Heart left ventricle (tissue), 16 donors: ENCODE measurements at places on chromosomes 16 and 17. TPM values are rescaled to one million over a fixed set of nuclear protein-coding genes. Genes with fewer than 3 reads are reported as not detected.
A peak's percentile ranks its signal among the peaks of the same experiment; 100 is the strongest.

DNA sequence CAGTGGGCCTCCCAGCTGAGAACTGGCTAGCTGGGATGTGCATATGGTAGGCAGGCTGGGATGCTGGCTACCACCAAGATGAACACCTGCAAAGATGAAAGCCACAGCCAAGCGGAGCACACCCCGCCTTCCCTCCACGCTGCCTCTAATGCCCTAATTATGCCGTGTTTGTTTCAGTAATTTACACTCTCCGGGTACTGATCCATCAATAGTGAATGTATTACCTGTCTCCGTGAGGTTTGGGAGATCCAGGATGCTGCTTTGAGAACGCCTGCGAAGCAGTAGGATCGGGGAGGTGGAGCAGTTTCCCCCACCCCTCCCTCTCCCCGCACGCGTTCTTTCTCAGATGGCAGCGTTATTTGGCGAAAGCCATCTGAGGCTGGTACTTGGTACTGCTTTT lies 28.9 kb upstream of the GSE1 start:
- DNase-seq: no peak
- H3K27me3 ChIP-seq: no peaks in the 10 kb centered on the region
- H3K36me3 ChIP-seq: no peaks in the 10 kb centered on the region
- no peak overlapping the region for H3K27ac ChIP-seq
- H3K4me1 ChIP-seq: no peaks in the 10 kb centered on the region

GRCh38 chr17:49210158-49211029 lies at the start of the genes ABI3 and GNGT2:
ABI3 (plus strand) TSS chr17:49210707; CDS start chr17:49210725, 18 bp downstream.
GNGT2 (minus strand) TSS chr17:49210574; CDS start chr17:49207422, 3,152 bp downstream.
- peak; percentile 75 for DNase-seq
- H3K27me3 ChIP-seq: no peaks in the 10 kb centered on the region
- H3K27ac ChIP-seq: peak within 1 kb of the TSS; percentile 78
- no peaks in the 10 kb centered on the region for H3K36me3 ChIP-seq
- H3K4me3 ChIP-seq: peak within 1 kb of the TSS; percentile 61

DNA sequence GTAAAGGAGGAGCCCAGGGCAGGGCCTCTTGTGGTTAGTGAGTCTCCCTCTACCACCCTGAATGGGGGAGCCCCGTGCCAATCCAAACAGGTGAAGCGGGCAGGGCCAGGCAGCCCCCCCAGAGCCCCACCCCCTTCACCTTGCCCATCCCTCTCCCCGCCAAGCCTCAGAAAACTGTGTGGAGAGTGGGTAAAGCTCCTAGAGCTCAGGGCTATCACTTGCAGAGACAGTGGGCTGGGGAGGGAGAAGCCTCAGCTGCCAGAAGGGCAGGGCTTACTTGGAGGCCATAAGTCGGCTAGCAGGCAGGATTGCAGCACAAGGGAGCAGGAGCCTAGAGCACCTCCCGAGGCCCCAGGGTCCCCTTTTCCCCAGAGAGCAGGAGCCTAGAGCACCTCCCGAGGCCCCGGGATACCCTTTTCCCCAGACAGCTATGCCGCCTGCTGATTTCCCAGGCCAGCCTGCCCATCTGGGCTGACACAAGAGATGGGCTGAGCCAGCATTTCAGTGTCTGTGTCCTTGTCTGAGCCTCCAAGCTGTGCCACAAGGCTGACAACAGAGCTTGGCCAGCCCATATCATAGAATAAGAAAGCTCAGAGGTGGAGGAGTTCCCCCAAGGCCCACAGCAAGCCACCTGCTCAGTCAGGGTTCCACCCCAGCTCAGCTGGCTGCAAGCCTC lies 6.7 kb upstream of the KRT14 start:
- peaks cover 6% of the 10 kb centered on the region for H3K27me3 ChIP-seq
- H3K36me3 ChIP-seq: no peaks in the 10 kb centered on the region
- no peaks in the 10 kb centered on the region for H3K4me1 ChIP-seq
- no peak for DNase-seq

DNA sequence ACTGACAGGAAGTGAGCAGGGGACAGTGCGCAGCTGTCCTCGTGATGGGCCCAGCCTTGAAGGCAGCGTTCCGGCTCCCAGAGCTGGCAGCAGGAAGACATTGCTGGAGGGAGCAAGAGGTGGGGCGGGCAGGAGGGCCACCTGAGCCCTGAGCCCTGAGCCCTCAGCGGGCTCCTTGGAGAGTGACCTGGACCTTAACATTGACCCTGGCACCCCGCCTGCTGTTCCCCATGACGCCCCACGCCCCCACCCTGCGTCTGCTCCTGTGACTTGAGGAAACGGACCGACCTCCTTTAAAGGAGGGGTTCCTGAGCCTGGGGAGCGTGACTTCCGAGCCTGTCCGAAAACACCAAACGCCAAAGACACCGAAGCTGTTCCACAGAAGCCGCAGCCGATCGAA lies 25.1 kb upstream of the ENPP7 start:
- no peak overlapping the region for H3K4me3 ChIP-seq
- no peak overlapping the region for H3K27ac ChIP-seq
- peaks cover 35% of the 10 kb centered on the region for H3K27me3 ChIP-seq
- no peaks in the 10 kb centered on the region for H3K36me3 ChIP-seq
- H3K4me1 ChIP-seq: peaks cover 3% of the 10 kb centered on the region
- DNase-seq: no peak

- H3K27ac ChIP-seq: peak overlapping the region; percentile 87
- no peaks in the 10 kb centered on the region for H3K27me3 ChIP-seq
- peaks cover 20% of the 10 kb centered on the region for H3K4me1 ChIP-seq
- peak; percentile 71 for DNase-seq
- H3K36me3 ChIP-seq: no peaks in the 10 kb centered on the region
- no peak overlapping the region for H3K4me3 ChIP-seq
Measured at GRCh38 chr17:4599505-4600281, 15.4 kb downstream of the SMTNL2 start.

DNA sequence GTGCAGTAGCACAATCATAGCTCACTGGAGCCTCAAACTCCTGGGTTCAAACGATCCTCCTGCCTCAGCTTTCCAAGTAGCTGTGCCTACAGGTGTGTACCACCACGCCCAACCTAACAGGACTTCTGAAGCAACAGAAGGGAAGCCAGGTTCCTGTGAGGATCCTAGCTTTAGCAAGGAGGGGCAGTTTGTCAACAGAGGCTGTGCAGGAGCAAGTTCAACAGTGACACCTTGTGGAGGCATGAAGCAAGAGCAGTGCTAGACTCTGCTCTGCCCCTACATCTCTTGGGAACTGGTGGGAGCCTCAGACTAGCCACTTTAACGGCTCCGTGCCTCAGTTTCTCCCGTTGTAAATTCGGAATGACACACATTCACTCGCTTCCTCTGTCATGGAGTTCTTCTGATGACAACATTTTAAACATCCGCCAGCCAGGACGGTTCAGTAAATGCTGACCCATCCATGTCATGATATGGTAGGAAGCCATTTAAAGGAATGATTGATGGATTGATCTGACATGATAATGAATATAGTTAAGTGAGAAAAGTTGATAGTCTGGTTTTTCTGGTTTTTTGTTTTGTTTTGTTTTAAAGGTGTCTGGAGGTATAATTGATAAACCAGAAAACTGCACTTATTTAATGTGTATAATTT lies 218.7 kb downstream of the MRTFB start:
- H3K27ac ChIP-seq: no peak overlapping the region
- H3K27me3 ChIP-seq: no peaks in the 10 kb centered on the region
- no peaks in the 10 kb centered on the region for H3K36me3 ChIP-seq
- H3K4me3 ChIP-seq: no peak overlapping the region
- DNase-seq: no peak
- peaks cover 7% of the 10 kb centered on the region for H3K4me1 ChIP-seq

- H3K27me3 ChIP-seq: no peaks in the 10 kb centered on the region
- DNase-seq: peak; percentile 24
- peaks cover 9% of the 10 kb centered on the region for H3K4me1 ChIP-seq
Measured at GRCh38 chr17:30290696-30291542, 825 bp downstream of the BLMH start.

GRCh38 chr16:57735755-57736418 lies at the start of gene KATNB1:
KATNB1 (plus strand) TSS chr16:57735770; CDS start chr16:57737244, 1,474 bp downstream.
- no peaks in the 10 kb centered on the region for H3K36me3 ChIP-seq
- H3K27me3 ChIP-seq: no peaks in the 10 kb centered on the region
- peaks cover 19% of the 10 kb centered on the region for H3K4me1 ChIP-seq

Gene PABPN1L
- polyA plus RNA-seq: not detected

Gene SEPTIN12
- polyA plus RNA-seq: not detected

- no peak overlapping the region for H3K4me3 ChIP-seq
- no peaks in the 10 kb centered on the region for H3K36me3 ChIP-seq
- no peak overlapping the region for H3K27ac ChIP-seq
Measured at GRCh38 chr16:76940251-76940650, 250.7 kb upstream of the MON1B start.

Gene KRT39
- polyA plus RNA-seq: not detected

DNA sequence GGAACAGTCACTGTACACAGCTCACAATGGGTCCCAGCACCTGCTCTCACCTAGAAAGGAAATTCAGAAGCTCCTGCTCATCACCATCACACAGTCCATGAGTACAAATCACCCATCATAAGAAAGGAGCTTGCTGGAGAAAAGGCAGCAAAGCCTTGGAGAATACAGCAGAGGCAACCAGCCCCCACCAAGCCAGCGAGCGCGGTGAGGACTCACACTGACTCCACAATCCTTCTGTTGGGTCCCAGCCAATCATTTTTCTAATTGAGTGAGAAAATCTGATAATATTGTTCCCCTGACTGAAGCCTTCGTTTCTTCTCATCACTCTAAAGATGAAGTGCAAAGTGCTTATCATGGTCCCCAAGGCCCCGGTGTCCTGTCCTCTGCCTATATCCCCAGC lies 298.3 kb downstream of the SLC39A11 start:
- H3K27ac ChIP-seq: no peak overlapping the region
- no peak for DNase-seq
- H3K27me3 ChIP-seq: no peaks in the 10 kb centered on the region
- H3K4me1 ChIP-seq: no peaks in the 10 kb centered on the region

GRCh38 chr17:63675607-63676546 lies 24.0 kb downstream of the LIMD2 start:
- peak overlapping the region; percentile 29 for H3K4me3 ChIP-seq
- peak; percentile 86 for DNase-seq
- peak overlapping the region; percentile 88 for H3K27ac ChIP-seq
- no peaks in the 10 kb centered on the region for H3K27me3 ChIP-seq

DNA sequence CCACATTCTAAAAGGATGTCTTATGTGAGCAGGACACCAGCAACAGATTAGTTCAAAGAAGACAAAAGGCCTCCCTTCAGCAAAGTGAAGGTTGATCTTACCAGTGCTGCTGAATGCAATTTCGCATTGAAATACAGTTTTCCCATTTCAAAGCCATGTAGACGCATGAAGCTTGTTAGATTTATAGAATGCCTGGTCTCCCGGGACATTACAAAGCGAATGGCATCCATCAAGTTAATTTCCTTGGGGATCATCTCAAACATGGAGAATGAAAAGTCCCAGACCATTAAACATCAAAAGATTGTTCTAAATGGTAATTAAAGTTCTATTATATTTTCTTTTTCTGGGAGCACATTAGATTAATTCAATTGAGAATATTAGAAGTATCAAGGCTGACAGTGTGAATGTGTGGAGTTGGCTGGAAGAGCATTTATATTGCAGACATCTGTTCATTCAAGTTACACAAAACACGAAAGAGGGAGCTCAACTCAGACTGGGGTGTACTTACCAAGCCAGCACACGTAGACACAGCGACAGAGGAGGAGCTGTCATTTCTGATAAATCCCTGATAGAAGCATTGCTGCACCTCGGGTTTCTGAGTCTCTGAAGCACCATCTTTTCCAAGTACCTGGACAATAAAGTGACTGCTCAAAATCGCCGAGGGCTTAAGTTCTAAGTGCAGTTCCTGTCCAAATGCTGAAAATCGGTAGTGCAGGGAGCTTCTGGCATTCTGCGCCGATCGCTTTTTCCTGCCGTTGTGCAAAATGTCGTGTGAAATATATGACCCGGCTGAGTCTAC lies 3.8 kb downstream of the ADAMTS18 start:
- no peak overlapping the region for H3K27ac ChIP-seq
- H3K36me3 ChIP-seq: no peaks in the 10 kb centered on the region
- H3K4me1 ChIP-seq: no peaks in the 10 kb centered on the region
- H3K27me3 ChIP-seq: peaks cover 45% of the 10 kb centered on the region
- no peak for DNase-seq

DNA sequence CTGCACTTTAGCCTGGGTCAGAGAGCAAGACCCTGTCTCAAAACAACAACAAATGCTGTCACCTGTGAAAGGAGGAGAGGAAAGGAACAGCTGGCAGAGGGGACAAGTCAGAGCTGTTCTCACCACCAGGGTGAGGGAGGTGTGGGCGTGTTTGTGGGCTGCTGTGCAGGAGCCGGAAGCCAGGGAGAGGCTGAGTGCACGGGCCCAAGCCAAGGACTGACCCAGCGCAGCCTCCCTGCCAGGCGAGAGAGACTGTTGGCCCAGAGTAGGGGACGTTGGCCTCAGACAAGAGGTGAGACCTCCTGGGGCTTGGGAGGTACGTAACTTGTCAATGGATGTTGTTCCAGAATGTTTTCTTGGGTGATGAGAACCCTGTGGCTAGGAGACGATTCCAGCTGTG lies 10.7 kb downstream of the SPNS2 start:
- no peaks in the 10 kb centered on the region for H3K36me3 ChIP-seq
- DNase-seq: no peak
- H3K4me3 ChIP-seq: no peak overlapping the region
